ENCODE measurements at places on chromosomes 11 and 22.

GRCh38 chr11:18578975-18579598 lies 9.4 kb downstream of the UEVLD start:
- peak; percentile 19 for DNase-seq

GRCh38 chr11:76049511-76049910 lies 156.8 kb downstream of the WNT11 start:
- no peak for DNase-seq

DNA sequence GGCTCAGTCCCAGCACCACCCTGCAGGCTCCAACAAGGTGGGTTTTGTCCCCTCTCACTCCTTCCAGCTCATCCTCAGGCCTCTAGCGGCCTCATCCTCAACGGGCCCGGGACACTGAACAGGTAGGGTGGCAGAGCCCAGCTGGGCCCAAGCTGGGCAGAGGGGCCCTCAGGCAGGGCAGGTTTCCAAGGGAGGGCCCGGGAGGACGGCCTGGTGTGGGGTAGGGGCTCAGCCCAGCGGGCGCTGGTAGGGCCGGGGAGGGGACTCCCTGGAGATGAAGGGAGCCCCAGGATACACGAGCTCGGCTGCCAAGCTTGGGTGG lies 2.5 kb upstream of the IFITM10 start:
- DNase-seq = no peak

- DNase-seq = no peak
These were observed 34.2 kb downstream of the NNMT start for GRCh38 chr11:114330373-114330772.

- DNase-seq = no peak
These were observed 2.2 kb downstream of the HBG2 start for GRCh38 chr11:5252192-5252918.

DNA sequence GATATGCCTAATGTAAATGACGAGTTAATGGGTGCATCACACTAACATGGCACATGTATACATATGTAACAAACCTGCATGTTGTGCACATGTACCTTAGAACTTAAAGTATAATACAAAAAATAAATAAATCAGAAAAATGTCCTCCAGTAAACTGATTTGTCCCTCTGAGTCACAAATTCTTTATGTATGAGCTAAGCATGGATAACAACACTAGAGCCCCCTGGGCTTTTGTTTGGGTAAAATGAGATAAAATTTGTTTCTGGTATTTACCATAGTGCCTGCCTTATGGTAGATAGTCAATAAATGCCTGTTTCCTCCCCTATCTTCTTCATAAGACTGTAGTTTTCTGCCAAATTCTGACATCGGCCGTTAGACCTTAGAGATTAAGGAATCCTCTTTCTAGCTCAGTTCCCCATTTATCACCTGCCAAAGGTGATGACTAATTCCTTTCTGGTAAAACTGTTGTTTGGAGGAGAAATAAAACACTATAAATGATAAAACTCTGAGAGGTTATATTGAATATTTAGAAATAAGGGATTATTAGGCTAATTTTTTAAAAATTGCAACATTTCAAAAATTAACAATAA lies 43.6 kb upstream of the LUZP2 start:
- DNase-seq = no peak

DNA sequence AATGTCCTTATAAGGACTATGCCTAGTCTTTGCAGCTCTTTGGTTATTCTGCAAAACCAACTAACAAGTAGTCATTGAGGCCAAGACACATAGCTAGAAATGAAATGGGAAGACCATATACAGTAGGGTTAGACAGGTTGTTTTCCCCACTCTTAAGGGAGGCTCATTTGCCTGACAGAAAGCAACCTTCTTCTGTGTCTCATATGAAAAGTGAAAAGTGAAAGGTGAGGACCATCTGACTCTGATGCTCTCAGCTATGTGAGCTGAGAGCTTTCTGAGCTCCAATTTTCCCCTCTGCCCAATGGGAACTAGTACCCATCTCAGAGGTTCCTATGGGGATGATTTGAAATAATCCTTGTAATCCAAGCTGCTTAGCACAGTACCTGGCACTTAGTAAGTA lies 142.0 kb upstream of the BDNF start:
- no peak for DNase-seq

GRCh38 chr11:15419696-15420095 lies 305.0 kb downstream of the INSC start:
- no peak for DNase-seq

GRCh38 chr11:128207861-128208321 lies 379.5 kb downstream of the ETS1 start:
- no peak for DNase-seq

- DNase-seq = no peak
These were observed 3899.1 kb upstream of the OR11H1 start for GRCh38 chr22:11628651-11629511.

DNA sequence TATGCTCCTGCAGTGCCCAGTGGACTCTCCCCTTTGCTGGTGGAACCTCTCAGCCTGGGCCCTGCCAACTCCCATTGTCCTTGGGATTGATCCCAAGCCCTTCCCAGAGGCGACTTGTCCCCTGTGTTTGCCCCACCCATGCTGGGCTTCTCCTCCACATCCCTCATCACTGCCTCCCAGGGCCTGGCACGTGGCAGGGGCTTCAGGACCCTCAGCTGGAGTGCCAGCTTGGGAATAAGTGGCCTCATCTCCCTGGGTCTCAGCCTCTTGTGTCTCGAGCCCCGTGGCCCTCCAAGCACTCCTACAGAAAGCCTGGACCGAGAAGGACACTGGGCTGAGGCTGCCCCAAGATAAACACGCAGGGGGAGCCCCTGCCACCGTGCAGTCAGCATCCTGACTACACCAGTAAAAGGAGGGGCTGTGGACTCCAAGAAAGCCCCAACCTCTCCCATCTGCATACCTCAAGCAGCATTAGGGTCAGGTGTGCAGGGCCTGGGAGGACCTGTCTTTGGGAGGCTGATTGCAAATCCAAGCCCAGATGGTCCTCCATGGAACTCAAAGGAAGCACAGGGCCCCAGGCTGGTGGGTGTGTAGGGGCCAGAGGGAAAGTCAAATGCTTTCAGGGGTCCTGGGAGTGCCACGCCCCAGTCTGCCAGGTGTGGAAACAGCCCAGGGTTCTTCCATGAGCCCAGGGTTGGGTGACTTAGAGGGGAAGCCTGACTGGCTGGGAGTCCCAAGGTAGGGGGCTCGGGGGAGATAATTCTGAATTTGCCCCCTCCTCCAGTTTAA lies 9.5 kb upstream of the GNAZ start:
- DNase-seq = no peak

- DNase-seq = no peak
These were observed 1310.3 kb downstream of the TBC1D22A start for GRCh38 chr22:48072777-48073176.

GRCh38 chr11:132248580-132248979 lies 878.2 kb downstream of the NTM start:
- no peak for DNase-seq

- DNase-seq = no peak
These were observed 650.8 kb upstream of the KIRREL3 start for GRCh38 chr11:127651175-127651887.

DNA sequence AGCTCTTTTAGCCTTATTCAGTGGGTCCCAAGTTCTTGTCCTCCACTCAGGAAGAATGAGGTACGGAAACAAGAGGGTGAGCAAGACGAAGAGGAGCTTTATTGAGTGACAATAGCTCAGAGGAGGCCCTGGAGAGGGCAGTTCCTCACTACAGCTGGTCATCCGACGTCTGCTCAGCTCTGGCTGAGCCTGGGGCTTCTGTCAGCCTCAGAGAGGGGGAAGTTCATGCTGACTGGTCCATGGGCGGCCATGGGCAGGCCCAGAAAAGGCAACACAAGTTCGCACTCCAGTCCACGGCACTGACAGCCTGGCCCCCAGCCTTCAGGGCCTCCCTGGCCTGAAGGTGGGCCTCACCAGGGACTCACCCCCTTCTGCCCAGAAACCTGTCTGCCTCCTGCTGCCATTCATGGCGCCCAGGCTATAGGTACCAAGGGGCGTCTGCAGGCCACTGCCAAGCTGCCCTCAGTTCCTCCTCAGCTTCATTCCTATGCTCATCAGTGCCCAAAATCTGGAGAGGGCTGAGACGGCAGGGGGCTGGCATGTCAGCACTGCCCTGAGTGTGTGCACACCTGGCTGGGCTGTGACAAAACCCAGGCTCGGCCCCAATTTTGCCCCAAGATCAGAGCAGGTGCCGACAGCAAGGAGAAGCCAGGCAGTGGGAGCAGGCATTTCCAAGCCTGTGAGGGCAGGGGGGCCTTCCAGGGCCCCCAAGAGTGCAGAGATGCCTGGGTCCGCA lies 21.7 kb upstream of the KIAA0930 start:
- no peak for DNase-seq

DNA sequence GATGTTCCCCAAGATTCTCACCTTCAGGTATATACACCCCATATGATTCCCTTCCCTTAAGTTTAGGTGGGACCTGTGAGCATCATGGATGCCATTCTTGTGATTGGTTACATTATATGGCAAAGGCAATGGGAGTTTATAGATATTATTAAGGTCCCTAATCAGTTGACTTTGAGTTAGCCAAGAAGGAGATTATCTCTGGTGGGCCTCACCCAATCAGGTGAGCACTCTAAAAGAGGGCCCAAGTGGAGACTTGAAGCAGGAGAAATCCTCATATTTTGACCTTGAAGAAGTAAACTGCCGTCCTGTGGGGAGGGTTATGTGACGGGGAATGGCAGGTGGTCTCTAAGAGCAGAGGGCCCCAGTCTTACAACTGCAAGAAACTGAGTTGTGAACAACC lies 94.2 kb downstream of the HSD17B12 start:
- DNase-seq = no peak

DNA sequence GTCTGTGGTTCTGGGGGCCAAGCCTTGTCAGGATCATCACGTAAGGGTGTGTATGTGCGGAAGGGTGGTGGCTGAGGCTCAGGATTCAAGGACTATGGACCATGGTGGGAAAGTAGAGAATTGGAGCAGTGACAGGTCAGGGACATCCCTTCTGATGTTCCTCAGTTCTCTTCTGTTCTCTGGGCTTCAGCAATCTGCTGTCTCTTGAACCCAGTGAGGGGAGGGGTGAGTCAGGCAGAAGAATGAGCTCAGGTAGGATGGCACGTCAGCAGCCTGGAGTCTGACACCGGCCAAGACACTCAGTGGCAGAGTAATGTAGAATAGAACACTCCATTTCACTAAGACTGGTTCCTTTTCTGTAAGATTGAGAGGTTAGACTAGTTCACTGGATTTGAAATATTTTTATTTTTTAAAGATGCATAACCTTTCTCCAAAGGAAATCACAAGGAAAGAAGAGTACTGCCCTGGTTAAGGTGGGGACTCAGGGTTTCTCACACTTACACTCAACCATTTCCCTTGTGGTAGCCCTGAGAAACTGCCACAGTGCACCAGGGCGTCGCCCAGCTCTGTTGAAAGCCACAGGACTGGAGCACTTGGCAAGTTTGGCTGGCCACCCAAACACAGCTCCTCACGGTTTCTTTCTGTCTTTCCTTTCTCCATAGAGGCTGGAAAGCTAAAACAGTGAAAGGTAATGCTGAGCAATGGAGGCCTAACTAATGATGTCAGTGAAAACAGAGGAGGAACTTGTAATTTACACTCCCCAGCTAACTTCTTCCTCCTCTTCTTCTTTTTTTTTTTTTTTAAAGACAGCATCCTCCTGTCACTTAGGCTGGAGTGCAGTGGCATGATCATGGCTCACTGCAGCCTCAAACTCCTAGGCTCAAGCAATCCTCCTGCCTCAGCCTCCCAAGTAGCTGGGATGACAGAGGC lies 23.1 kb upstream of the MICAL2 start:
- DNase-seq = peak; percentile 58

DNA sequence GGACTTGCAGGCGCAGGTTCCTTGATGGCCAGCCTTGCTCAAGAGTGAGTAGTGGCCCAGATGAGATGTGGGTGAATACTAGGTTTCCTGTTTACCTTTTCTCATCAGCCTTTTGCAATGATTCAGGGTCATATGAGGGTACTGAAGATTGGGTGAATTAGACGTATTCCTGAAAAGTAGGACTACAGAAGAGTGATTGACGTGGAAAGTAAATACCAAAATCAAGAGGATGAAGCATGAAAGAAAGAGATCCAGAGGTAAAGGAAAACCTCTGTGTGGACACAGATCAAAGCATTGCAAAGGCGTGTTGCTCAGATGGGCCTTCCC lies 59.9 kb downstream of the CYB5R2 start:
- DNase-seq = no peak

- peak; percentile 33 for DNase-seq
These were observed 731 bp downstream of the GSTP1 start for GRCh38 chr11:67584205-67584880.

- DNase-seq = no peak
These were observed 540.0 kb downstream of the SOX6 start for GRCh38 chr11:15816260-15816871.

DNA sequence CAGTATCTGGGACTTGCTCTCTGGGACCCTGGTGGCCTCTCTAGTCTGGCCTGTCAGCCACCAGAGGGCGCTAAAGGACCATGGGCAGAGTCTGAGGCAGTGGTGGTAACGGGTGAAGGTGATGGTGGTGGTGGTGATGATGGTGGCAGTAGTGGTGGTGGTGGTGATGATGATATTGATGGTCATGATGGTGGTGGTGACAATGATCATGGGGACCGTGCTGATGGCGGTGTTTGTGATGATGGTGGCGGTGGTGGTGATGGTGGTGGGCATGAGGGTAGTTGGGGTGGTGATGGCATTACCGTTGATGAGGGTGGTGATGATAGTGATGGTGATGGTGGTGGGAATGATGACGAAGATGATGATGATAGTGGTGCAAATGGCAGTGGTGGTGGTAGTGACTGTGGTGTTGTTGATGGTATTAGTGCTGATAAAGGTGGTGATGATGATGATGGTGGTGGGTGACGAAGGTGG lies 16.0 kb downstream of the TRPM5 start:
- peak; percentile 62 for DNase-seq

GRCh38 chr11:69834811-69835800 lies 15.9 kb upstream of the FGF3 start:
- DNase-seq = no peak

DNA sequence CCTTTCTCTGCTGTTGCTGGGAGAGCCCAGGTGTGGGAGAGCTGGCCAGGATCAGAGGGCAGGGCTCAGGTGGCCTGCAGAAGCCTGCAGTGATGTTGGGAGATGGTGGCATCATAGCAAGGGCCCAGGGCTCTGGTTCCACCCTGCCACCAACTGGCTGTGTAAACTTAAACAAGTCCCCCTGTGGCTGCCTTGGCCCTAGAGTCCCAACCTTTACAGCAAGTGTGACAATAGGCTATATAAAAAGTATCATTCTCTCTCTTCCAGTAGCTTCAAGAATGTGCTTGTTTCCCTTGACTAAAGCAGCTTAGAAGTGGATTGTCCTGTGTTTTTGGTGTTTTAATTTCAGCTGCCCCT lies 201.8 kb upstream of the E2F8 start:
- no peak for DNase-seq

DNA sequence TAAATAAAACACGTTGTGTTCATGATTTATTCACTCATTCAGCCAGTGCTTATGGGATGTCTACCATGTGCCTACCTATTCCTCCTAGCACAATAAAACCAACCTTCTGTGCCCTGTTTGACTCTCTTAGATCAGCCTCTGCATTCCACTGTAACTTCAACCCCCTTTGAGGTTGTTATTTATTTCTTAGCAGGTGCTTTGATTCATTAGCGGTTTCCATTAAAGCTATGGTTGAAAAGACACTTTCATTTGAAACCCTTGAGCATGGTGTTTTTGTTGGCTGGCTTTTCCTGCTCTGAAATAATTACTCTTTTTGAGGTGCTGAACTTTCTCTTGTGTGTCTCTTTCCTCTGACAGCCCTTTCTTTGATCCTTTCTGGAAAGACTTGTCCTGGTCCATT lies 570.6 kb upstream of the LARGE1 start:
- no peak for DNase-seq

Data from activated T-helper 2 cell treated with anti-CD3 and anti-CD28 coated beads, Interferon-gamma antibody, Interleukin-2, Interleukin-4, amounts not matched to agents 10 μg/mL and 5 μg/mL and 100 μg/mL, durations not matched to agents 14 hours and 24 hours and 36 hours (primary cell).